ENCODE measurements at places on chromosomes 2 and 18.

- no peak for DNase-seq
Measured at GRCh38 chr2:195498176-195498575, 158.8 kb upstream of the SLC39A10 start.

GRCh38 chr2:229715895-229716507, 1.6 kb upstream of the DNER start:
- no peak for DNase-seq

DNA sequence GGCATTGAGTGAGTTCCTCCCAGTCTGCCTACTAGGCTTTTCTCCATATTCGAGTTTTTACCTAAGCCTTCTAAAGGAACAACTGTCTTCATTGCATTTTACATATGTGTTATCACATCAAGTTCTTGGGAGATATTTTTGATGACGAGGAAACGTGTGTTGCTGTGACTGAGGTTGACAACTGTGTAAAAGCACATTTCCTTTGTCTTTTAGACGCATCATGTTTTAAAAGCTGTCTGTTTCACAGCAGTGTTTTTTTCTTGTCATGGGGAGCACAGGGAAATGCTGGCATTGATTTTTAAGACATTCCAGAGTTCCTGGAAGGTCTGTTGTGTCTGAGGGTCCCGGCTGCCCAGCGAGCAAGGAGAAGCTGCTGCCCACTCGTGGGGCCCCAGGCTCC, 381.8 kb downstream of the DCDC2C start:
- DNase-seq, result no peak

DNA sequence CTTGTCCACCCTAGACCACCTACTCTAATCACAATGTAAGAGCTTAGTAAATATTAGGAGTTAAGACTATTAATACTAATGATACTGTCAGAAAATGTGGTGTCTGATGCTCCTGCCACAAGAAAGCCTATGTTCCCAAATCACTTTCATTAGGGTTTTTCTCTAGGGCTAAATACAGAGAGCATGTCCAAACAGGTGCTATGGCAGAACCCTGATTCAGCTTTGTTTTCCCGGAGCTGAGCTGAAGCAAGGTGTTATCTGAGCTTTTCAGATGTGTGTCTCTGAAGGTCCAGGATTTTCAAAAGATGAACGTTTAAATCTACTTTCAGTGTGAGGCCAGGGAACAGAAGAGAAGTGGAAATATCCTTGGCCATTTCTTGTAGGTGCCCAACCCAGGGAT, 40.6 kb downstream of the CPO start:
- no peak for DNase-seq

GRCh38 chr18:77393519-77393918, 143.9 kb downstream of the GALR1 start:
- no peak for DNase-seq

- DNase-seq, result no peak
Measured at GRCh38 chr2:94876523-94876863, 5.3 kb downstream of the TEKT4 start.

GRCh38 chr18:9094307-9095226, 7.9 kb upstream of the NDUFV2 start:
- no peak for DNase-seq

DNA sequence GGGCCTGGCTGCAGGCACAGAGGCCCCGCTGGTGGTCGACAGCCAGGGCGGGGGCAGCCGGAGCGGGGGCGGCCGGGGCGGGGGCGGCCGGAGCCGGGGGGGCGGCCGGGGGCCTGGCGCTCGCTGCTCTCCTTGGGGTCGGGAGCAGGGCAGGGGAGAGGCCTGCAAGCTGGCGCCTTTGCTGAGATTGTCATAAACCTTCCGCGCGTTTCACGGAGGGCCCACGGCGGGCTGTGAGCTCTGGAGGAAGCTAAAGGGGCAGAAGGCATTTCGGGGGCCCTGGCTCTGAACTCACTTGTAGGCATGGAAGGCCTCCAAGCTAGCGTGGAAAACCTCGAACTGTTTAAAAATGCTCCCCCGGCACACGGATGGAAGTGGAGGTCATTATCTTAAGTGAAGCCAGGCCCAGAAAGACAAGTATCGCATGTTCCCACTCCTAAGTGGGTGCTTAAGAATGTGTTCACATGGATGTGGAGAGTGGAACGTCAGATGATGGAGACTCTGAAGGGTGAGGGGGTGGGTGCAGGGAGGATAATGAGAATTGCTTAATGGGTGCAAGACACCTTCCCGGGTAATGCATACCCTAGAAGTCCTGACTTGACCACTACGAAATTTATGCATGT, 629 bp downstream of the PRELID3A start:
- DNase-seq, result no peak

- no peak for DNase-seq
Measured at GRCh38 chr2:26235089-26235488, 9.3 kb downstream of the HADHA start.

GRCh38 chr2:65055422-65056214, 598 bp upstream of the CEP68 start:
- no peak for DNase-seq

- no peak for DNase-seq
Measured at GRCh38 chr18:8561123-8561910, 47.9 kb upstream of the RAB12 start.

DNA sequence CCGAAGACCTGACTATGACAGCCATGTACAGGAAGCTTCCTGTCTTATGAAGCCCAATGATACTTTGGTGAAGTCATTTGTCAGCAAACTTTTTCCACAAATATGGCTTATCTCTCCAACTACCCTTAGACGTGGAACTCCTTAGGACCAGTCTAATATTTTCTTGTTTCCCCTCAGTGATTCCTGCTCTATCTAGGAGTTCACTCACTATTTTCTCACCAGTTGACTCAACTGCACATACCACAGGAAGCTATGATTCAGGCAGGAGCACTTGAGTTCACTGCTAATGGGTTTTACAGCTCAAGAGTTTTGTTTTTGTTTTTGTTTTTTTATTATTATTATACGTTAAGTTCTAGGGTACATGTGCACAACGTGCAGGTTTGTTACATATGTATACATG, 109.3 kb downstream of the ANTXR1 start:
- DNase-seq, result no peak

GRCh38 chr2:72891091-72891818, 4.0 kb downstream of the SPR start:
- no peak for DNase-seq

GRCh38 chr2:9666306-9666705, 35.5 kb upstream of the YWHAQ start:
- no peak for DNase-seq

DNA sequence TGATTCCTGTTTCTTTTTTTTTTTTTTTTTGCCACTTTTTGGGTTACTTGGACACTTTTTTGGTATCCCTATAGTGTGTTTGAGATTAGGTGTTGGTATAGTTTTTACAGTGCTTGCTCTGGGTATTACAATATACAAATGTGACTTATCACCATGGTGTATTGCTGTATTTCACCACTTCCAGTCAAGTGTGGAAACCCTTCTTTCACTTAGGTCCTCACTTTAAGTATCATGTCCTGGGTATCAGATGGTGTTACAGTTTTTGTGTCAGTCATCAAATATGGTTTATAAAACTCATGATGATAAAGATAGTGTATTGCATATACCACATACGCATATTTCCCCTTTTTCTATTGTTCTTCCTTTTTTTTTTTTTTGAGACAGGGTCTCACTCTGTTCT, 1.8 kb downstream of the ATP9B start:
- DNase-seq, result no peak

- no peak for DNase-seq
Measured at GRCh38 chr2:20415511-20415918, 31.4 kb upstream of the RHOB start.

DNA sequence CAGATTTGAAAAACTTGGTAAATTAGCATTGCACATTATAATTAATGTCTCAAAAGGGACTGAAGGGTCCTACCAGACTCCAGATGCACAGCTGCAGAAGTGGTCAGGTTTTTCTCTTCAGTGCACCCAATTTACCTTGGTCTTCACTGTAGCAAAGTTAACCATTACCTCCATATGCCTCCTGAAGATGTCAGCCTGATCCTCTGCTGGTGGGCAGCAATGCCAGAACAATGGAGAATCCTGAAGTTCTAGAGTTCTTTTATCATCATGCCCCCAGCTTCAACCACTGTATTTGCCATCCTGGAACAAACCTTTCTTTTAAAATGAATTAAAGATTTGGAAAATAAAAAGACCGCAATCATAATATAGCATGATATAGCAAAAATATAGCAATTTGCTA, 1774.8 kb upstream of the CELF4 start:
- DNase-seq, result no peak

DNA sequence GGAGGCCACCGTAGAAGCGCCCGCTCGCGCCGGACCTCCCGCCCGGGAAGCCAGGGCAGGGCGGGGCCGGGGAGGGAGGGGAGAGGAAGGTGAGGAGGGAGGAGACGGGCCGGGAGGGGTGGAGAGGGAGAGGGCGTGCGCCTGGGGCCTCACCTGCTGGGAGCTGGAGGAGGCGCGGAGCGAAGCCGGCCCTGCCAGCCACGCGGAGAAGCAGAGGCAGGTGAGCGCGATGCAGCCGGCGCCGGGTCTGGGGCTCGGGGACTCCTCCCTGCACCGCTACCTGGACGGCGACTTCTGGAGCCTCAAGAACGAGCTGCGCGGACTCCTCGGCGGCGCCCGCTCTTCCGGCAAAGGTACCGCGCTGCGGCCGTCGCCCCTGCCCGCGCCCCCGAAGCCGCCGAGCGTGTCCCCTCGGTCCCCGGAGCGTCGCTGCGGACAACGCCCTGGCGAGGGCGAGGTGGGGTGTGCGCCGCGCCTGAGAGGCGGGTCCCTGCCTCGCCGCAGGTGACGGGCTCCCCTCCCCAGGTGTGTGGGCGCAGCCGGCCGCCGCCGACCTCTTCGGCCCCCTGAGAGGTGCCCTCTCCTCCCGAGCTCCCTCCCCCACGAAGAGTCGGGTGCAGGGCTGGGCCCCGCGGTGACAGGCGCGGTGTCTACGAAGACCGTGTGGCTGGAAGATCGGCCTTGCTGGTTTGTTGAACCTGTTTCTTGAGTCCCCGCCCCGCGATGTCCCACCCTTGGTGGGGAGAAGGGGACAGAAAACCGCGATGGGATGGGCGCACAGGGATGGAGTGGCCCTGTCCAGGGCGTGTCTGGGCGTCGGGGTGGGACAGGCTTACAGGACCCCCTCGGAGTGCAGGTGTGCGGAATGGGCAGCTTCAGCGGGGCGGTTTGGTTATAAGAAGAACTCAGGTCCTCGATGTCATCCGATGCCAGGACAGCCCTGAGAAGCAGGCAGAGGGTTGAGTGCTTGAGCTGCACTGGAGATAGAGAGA, at the start of gene ACOXL:
TSS of gene ACOXL (plus strand) at position 152 of the 992 bp plus-strand sequence. CDS start 35,817 bp downstream, outside the sequence.
- DNase-seq, result no peak

DNA sequence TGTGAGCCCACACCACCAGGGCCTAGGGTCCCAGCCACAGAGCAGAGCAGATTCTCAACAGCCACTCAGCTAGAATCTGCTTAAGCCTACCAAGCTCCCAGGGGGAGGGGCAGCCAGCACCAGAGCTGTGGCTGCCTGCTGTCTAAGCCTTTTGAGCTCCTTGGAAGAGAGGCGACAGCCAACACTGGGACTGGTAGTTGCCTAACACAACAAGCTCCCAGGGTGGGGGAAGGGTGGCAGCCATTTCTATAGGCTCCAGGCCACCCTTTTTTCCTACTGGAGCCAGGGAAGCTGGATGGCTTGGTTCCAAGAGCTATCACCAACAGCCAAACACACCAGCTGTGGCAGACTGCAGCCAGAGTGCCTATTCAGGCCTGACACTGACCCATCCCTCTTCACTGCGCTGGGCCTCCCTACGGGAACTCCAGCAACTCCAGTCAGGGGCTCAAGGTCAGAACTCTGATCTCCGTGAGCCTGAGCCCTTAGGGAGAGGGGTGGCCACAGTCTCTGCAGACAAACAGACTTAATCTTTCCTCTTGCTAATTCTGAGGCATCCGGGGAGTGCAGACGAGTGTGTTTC, 1824.3 kb upstream of the CELF4 start:
- no peak for DNase-seq

GRCh38 chr2:220152281-220152935, 525.0 kb downstream of the SLC4A3 start:
- no peak for DNase-seq

DNA sequence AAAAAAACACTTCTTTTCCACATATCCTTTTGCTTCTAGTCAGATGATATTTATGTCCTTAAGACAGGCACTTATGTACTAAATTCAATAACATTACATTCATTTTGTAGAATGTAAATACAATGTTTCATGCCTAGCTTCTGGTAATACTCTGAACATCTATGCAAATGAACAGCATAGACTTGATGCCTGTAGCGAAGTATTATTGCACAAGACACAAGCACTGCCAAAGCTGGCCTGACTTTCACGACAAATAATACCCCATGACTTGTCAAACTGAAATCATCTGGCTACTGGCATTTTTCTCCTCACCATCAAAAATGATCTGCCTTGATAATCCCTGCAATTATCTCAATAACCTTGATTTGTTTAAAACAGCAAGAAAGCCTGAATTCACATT, 101.3 kb downstream of the L3MBTL4 start:
- peak; percentile 40 for DNase-seq

GRCh38 chr2:225120186-225120585, 77.9 kb upstream of the DOCK10 start:
- DNase-seq, result no peak

- DNase-seq, result no peak
Measured at GRCh38 chr2:112710956-112711750, 9.7 kb upstream of the NT5DC4 start.
